ENCODE measurements at places on chromosomes 1 and 21. TPM values are rescaled to one million over a fixed set of nuclear protein-coding genes. Genes with fewer than 3 reads are reported as not detected.

Gene PRAMEF26
- total RNA-seq: not detected

Gene ANGPTL3
- total RNA-seq: not detected

Gene TRAF3IP3
- total RNA-seq: 3.7 TPM

Gene C1orf74
- 1.2 TPM for total RNA-seq

Gene PGLYRP4
- total RNA-seq: not detected

Gene CYP4A11
- total RNA-seq: not detected

Gene RNF2
- total RNA-seq: 22.8 TPM

Gene FBLIM1
- 34.5 TPM for total RNA-seq

Gene RIPK4
- total RNA-seq: not detected

Gene MSTO1
- 44.7 TPM for total RNA-seq

Gene OR2T29
- not detected for total RNA-seq

Gene CHODL
- total RNA-seq: 1.7 TPM

Gene SEC16B
- 2.9 TPM for total RNA-seq

Gene LHX8
- total RNA-seq: not detected

Gene EPHA8
- not detected for total RNA-seq

Gene XCL2
- total RNA-seq: 0.64 TPM

Gene CBR3
- total RNA-seq: 14.9 TPM

Gene RXFP4
- not detected for total RNA-seq

Gene RRAGC
- total RNA-seq: 81.3 TPM

Gene ETV3L
- total RNA-seq: not detected

Gene KLHL20
- 33.0 TPM for total RNA-seq

Gene IGSF9
- 0.13 TPM for total RNA-seq

Gene TSSK3
- 1.2 TPM for total RNA-seq

Gene SLC2A5
- 12.9 TPM for total RNA-seq

Gene MYOG
- not detected for total RNA-seq

Gene GNG12
- total RNA-seq: 128 TPM

Gene NME7
- total RNA-seq: 10.8 TPM

Gene DNM3
- total RNA-seq: 5.1 TPM

Gene ERICH3
- not detected for total RNA-seq

Gene GIPC2
- 2.7 TPM for total RNA-seq

Gene SELP
- total RNA-seq: 13.4 TPM

Gene RGS4
- 2.1 TPM for total RNA-seq

Gene S100A1
- total RNA-seq: 12.6 TPM

Gene C1orf87
- total RNA-seq: not detected

Gene RRP15
- 26.6 TPM for total RNA-seq

Gene ALPL
- 129 TPM for total RNA-seq

Gene SPRR5
- not detected for total RNA-seq

Gene NEK2
- not detected for total RNA-seq

Gene MYOC
- total RNA-seq: 6.3 TPM

Gene GPR37L1
- not detected for total RNA-seq

Gene NUAK2
- 1.6 TPM for total RNA-seq

Gene OR6K3
- total RNA-seq: not detected

Gene UBE4B
- 39.8 TPM for total RNA-seq

Gene AVPR1B
- total RNA-seq: not detected

Gene TSACC
- total RNA-seq: 0.64 TPM

Gene CYP4A22
- total RNA-seq: 0.42 TPM

Gene LMX1A
- total RNA-seq: 0.32 TPM

Gene JAM2
- total RNA-seq: 13.3 TPM

Gene HTR1D
- total RNA-seq: not detected

Gene HSPB7
- total RNA-seq: 342 TPM

Gene FGGY
- 13.8 TPM for total RNA-seq

Gene PIGV
- 9.0 TPM for total RNA-seq

Gene BOLA1
- total RNA-seq: 16.1 TPM

Gene UBE2U
- not detected for total RNA-seq
